ENCODE measurements at places on chromosomes 5 and 9.
A peak's percentile ranks its signal among the peaks of the same experiment; 100 is the strongest.

DNA sequence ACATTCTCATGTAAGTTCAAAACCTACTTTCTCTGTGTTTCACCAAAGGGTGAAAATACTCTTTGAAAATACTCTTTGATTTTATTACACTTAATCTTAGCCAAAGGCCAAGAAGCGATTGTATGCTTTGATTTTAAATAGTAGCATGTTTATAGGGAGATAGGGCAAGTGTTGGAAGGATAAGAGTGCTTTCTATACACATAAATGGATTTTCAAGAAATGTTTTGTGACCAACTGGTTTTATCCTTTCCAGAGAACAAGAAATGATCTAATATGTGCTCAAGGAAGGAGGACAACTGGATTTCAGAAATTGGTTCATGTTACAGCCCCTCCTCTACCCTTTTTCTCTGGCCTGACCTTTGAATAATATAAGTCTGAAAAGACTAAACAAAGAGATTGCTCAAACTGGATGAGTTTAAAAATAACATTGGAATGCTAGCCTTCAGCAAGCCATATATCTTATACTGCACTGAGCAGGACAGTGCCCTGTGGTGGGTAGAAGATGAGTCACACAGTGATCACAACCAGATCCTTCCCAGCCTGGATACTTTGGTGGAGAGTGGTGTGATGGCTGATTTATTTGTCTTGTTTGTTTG, 13.1 kb downstream of the PALM2AKAP2 start:
- peak; percentile 97 for DNase-seq

DNA sequence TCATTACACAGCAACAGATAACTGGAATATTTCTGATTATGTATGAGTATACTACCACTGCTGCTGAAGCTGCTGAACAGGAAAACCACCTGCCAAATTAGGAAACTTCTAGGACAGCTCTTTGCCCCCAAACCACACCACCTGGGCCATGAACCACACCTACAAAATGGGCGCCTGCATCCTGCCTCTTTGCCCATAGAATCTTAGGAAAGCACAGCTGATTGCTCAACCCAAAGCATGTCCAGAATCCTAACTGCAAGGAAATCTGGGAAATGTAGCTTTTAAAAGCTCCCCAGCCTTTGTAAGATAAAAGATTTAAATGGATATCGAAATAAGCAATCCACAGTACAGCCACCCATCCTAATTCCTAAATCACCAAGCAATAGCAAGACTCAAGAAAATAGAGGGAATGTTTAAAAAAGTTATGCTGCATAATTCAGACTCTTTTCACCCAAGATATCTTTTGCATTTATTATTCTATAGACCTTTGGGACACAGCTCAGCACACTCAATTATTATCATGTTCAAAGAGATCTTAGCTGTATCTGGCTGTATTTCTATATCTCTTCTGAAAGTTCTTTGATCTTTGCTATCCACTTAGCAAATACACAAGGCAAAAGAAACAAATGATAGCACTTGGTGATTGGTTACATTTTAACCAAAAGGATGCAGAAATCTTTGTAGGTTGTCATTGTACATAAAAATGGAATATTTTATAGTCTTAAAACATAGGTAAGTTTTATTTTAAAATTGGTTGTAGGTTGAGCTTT, 6.8 kb upstream of the C9orf152 start:
- no peak for DNase-seq

GRCh38 chr5:145978708-145979107, 42.3 kb downstream of the SH3RF2 start:
- no peak for DNase-seq

GRCh38 chr9:36637491-36638270, 65.0 kb downstream of the MELK start:
- DNase-seq, result no peak

DNA sequence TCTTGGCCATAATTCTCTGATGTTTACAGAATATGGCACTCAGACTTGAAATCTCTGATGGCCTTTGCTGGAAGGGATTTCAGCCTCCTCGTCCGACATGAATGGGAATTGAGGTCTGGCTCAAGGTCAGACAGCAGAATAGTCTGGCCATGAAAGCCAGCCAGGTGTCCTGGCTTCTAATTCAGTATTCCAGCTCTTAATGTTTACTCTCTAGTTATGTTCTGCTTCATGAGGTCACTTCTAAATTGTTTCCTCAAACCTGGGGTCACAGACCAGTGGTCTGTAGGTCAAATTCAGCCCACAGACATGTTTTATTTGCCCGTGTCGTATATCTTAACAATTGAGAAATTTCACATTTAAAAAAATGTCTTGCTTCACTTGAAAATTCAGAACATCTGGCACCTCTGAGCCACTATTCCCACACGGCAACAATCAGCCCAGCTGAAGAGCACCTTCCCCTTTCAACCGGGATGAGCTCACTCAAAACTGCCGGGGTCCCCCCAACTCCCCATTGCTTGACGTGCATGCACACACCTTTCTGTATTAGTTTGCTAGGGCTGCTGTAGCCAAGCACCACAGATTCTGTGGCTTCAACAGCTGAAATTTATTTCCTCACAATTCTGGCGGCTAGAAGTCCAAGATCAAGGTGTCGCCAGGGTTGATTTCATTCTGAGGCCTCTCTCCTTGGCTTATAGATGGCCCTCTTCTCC, 243.5 kb downstream of the ENC1 start:
- DNase-seq, result no peak

DNA sequence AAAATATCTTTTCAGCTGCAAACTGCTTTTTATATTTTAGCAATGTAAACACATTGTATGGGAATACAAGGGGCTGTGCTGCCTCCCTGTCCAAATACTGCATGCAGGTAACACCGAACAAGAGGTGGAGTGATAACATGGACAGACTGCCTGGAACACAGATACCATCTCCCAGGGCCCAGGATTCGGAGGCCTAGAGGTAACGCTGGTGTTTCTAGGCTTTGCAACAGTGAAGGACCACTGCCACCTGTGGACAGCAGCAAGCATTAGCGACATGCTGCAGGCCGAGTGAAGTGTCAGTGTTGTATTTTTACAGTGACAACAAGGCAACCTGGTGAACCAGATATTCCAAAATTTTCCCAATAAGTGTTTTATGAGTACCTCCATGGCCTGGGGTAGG, 379.1 kb downstream of the DMRT2 start:
- DNase-seq, result no peak

DNA sequence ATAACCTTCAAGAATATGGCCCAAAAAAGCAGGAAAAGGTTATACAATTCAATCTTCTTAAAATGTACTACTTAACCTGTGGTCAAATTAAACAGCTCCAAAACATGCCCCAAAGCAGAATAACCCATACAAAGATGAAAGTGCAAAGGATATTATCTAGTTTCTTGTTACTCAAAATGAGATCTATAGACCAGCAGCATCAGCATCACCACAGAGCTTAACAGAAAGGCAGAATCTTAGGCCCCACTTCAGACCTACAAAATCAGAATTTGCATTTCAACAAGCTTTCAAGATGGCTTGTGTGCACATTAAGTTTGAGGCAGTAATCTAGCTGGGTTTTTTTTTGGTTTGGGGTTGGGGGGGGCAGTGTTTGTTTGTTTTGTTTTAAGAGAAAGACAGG, 54.0 kb downstream of the SCAI start:
- no peak for DNase-seq

- DNase-seq, result peak; percentile 26
Measured at GRCh38 chr9:17484906-17485305, 94.0 kb upstream of the SH3GL2 start.

GRCh38 chr5:115831163-115831768, 10.1 kb downstream of the ATG12 start:
- DNase-seq, result peak; percentile 56

DNA sequence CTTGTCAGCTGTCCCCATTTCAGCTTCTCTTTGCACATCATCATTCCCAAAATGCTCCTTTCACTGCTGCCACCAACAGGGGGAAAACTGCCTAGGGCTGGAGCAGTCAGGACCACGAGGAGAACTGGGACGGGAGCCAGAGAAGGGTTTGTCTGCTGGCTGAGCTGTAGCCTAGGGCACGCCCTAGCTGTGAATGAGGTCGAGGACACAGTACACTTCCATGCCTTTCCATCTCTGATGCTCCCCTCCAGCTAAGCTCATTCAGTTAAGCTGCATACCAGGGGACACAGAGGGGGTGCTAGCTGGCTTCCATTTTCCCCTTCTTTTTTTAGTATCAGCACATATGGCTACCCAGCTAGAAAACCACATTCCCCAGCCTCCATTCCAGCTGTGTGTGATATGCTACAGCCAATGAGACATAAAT, 64.7 kb downstream of the STK10 start:
- DNase-seq, result peak; percentile 92

DNA sequence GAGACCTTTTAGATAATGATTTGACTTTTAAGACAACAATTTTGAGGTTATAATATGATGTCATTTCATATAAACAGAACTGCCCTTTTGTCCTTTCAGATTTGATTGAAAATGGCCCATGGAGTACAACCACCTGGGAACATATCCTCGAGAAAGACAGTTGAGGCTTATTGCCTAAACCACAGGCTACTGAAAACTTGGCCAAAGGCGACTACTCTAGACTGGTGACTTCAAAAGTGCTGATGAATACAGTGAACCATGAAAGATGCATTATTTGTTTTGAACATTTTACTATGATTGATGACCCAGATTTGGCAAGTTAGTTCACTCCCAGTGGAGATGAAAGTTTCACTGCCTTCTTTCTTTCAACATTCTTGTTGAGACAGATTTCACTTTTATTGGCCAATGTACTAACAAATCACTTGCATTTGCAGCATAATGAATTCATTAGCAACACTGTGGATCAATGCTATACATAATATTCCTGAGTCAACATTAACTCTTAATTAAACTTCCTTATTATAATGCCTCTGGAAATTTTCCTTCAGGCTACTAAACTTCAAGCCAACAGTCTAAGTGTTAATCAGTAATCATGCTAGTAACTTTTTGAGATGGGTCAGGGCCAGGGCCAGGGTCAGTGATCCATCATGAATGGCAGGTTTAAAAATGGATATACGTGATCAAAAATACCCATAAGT, 480.3 kb downstream of the RAB3C start:
- no peak for DNase-seq

DNA sequence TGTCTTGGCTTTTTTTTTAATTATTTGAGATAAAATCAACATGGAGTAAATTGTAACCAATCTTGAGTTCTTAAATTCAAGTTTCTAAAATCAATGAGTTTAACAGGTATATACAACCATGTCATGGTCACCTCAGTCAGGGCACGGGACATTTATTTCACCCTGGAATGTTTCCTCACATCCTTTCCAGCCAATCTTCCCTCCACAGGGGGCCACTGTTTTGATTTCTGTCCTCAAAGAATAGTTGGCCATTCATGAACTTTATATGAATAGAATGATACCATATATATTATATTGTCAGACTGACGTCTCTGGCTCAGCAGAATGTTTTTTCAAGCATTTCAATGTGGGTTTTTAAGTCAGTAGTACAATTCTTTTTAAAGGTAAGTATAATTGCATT, 806 bp downstream of the ZNF474 start:
- no peak for DNase-seq

GRCh38 chr5:99765011-99765410, 770.2 kb upstream of the FAM174A start:
- no peak for DNase-seq

DNA sequence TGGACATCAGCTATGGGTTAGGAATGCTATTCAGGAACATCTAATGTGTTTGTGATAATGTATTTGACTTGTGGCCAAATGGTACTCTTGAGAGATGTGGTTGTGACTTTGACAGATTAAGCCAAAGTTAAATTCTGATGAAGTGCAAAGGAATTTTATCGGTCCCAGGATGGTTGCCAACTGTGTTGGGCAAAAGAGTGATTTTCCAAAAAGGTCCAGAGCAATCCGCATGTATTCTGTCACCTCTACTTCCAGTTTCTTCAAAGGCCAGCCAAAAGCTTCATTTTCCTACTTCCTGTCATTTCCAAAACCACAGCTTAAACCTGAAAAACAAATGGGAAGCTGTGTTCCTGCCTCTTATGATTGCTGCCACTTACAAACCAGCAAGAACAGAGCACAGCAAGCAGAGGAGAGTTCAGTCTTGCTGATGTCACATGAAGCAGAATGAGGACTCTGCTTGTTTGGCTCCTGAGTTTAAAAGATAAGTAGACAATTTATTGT, 59.8 kb downstream of the MARCHF3 start:
- peak; percentile 90 for DNase-seq

DNA sequence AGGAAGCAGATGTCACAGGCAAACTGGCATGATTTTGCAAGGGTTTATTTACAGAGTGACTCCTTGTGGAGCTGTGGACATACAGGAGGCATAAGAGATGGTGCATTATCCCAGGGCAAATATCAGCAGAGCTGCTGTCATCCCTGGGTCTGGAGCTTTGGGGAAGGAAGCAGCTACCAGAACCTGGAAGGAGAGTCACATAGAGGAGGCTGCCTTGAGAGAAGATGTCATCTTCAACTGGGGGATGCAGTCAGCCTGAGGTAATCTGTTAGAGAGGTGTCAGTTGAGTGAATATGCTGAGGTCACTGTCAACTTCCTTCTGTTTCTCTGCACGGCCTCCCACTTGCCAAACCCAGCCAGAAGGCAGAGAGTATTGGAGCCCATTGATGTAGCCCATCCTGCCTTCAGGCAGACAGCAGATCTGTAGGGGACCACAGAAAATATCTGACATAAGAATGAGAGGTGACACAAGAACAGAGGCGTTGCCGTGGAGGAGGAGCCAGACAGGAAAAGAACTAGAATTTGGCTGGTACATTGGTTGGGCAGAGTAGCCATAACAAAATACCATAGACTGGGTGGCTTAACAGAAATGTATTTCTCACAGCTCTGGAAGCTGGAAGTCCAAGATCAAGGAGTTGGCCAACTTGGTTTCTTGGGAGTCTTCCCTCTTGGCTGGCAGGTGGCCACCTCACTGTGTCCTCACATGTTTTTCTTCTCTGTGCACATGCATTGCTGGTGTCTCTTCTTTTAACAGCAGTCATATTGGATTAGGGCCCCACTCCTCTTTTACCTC, 102.8 kb downstream of the SNX18 start:
- DNase-seq, result no peak

GRCh38 chr5:177438468-177438867, 8.1 kb upstream of the PRR7 start:
- no peak for DNase-seq

GRCh38 chr5:89451263-89451662, 568.3 kb upstream of the MEF2C start:
- no peak for DNase-seq

- DNase-seq, result peak; percentile 97
Measured at GRCh38 chr5:37776826-37777225, 63.0 kb downstream of the GDNF start.

- no peak for DNase-seq
Measured at GRCh38 chr5:166369346-166369745, 1922.1 kb upstream of the WWC1 start.

DNA sequence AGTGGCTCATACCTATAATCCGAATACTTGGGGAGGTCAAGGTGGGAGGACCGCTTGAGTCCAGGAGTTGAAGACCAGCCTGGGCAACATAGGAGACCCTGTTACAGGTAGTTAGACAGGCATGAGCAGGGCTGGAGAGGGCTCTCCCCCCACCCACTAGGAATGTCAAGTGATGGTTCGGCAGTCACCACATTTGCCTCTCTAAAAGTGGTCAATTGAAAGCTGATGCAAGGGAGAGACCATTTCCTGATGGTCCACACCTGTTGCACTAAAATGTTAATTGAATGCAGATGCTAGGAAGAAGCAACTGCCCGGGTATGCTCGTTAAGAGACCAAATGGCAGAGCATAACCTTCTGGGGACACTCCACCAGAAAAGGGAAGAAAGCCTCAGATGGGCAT, 82.7 kb downstream of the SFXN1 start:
- no peak for DNase-seq
